ENCODE measurements at places on chromosomes 12 and 14. TPM values are rescaled to one million over a fixed set of nuclear protein-coding genes. Genes with fewer than 3 reads are reported as not detected.

DNA sequence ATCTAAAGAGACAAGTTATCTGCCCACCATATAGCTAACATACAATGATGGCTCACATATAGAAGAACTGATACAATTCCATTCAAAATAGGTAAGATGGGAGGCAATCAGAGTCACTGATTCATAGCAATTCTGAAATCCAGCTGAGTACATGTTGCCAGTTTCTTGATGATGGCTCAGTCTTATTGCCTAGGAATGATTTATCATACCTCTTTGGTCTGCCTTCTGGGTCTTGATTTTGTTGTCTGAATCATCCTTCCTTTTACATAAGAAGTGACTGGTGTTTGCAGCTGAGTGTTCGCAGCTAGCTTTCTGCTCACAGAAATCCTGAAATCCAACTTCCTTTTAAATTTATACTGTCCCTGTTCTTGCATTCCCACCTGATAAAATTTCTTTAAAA is 463.2 kb upstream of the MGAT4C start:
- DNase-seq: peak; percentile 63

DNA sequence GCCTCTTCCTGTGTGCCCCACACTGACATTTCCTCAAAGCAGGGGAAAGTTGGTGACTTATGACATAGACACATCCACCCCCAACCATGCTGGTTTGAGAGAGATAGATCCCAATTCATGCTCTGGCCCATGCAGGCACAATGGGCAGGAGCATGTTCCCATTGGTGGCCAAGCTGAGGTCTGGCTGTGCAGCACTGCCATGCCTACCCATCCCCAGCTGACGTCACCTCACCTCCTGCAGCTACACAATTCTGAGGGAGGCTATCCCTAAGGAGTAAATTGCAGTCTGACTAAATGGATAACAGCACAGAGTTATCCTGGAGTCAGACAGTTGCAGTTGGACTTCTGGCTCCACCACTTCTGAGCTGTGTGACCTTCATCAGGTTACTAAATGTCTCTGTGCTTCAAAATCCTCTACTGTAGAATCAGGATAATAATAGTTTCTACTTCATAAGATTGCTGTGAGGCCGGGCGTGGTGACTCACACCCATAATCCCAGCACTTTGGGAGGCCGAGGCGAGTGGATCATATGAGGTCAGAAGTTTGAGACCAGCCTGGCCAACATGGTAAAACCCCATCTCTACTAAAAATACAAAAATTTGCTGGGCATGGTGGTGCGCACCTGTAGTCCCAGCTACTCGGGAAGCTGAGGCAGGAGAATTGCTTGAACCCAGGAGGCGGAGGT is 323.9 kb downstream of the BCL11B start:
- DNase-seq: no peak

ETFBKMT gene
- 2.6 TPM for polyA plus RNA-seq

CLEC2A gene
- polyA plus RNA-seq: not detected

PPP4R4 gene
- 0.11 TPM for polyA plus RNA-seq

DNA sequence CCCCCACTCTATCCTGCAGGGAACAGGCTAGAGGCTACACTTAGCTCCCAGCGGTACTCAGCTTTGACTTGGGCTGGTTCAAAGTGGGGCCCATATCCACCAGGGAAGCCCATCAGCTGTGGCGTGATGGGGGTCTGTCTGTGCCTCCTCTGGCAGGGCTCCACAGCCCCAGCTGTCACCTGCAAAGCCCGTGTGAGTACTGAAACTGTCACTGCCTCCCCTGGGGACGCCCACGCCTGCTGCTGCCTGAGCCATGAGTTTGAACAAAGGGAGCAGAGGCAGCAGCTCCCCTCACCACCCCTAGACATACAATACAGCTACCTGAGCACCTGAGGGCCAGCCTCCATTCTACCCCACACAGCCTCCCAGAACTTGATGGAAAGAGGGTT is 5.0 kb downstream of the REM2 start:
- no peak for DNase-seq

TTC9 gene
- polyA plus RNA-seq: not detected

DNA sequence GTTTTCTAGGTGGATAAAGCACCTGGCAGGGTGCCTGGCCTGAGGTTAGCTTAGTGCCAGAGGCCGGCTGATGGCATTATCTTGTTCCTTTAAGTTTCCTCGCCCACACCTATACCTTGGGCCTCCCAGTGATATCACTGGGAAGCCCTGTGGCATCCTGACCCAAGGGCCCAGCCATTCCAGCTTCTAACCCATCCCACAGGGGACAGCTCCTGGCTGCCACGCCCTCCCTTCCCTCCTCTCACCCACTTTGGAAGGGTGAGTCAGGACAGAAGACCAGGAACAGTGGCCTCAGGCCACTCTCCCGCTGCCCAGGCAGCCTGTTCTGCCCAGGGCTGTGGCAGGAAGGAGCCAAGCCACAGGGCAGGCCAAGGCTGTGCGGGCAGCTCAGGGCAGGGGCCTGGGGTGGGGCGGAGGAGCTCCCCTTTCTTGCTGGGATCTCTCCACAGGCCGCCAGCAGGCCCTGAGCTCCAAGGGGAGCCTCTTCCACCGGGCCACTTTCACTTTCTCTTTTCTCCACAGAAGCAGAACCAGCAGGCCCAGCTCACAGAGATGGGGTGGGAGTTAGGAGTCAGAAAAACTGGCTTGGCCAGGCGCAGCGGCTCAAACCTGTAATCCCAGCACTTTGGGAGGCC is 75.1 kb downstream of the IRF2BPL start:
- DNase-seq: peak; percentile 93

DNA sequence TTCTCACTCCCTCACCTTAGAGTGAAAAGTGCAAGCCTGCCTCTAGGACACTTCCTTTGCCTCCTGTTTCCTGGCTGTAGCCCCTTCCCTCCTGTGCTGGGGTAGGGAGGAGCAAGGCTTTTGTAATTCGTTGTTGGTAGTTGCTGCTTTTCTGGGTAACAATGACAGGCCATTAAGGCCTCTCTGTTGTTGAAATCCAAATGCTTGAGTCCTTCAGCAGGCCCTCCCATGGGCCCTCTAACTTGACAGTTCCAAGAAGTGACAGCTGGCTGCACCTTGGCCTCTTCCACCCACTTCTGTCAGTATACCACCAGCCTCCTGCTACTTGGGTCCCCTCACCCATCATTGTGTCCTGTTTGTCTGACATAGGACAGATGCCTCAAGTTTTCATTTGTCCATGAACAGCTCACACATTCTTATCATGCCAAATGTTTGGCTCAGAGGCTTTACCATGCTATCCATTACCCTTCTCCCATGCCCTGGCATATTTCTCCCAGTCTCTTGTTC is 103.7 kb upstream of the PDE3A start:
- no peak for DNase-seq

PABPN1 gene
- 61.2 TPM for polyA plus RNA-seq

- no peak for DNase-seq
Measured at GRCh38 chr12:66898700-66899469, 220.0 kb upstream of the GRIP1 start.

SEL1L gene
- 49.4 TPM for polyA plus RNA-seq

DNA sequence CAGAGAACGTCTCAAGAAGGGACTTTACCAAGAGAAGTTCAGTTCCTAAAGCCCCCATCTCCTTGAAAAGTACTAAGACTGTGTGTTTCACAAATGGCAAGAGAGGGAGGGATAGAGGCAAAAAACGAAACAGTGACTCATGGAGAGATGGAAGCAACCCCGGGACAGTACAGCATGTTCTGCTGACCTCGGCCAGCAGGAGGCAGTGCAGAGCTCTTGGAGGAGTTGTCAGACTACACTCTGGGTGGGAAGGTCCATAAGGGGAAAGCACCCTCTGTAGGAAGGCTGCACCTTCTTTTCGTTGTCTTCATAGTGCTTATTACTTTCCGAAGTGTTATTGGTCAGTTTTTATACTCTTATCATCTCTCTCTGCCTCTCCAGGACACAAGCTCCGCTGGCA is 525.2 kb upstream of the CCDC196 start:
- DNase-seq: peak; percentile 75

DNA sequence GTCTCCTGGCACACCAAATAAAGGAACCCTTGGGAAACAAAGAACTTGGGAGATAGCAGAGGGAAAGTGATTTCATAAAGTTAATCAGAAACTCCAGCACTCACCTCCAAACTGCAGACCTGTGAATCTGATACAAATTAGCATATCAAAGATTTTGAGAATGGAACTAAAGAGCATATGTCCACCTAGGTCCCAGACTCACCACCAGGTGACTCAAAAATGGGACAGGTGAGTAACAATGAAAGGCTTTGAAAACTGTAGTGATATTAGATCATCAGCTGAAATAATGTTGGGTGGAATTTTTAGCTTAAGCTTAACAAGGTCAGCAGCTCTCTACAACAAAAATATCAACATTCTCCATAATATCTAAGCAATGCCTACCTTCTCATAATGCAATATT is 214.8 kb downstream of the RERGL start:
- no peak for DNase-seq

- no peak for DNase-seq
Measured at GRCh38 chr12:126506426-126507182, 1441.4 kb downstream of the AACS start.

ARHGEF40 gene
- 22.4 TPM for polyA plus RNA-seq

GRCh38 chr12:6201826-6202225 is 1.6 kb downstream of the CD9 start:
- no peak for DNase-seq

Measured in GM23248 (cell line).